Adrenal gland (tissue), 19 donors: ENCODE measurements at places on chromosomes 16 and 17. TPM values are rescaled to one million over a fixed set of nuclear protein-coding genes. Genes with fewer than 3 reads are reported as not detected.

MSLN gene
- 0.46 TPM for total RNA-seq

DNA sequence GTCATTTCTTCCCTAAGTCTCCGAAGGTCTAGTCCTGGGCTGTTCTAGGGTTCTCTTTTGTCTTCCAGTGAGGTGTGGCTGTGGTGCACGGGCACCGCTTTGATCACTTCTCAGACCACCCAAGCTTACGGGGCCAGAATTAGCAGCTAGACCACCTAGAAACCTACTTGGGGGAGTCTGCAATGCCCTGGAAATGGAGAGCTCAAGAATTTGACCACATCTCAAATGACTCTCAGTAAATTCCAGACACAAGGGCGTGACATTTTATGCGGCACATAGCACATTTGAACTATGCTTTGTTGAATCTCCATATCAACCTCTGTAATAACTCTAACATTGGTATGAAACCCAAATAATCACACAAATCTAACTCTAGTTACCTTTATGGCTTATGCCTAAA, 24.9 kb downstream of the TRIM16 start:
- H3K27ac ChIP-seq, result no peak overlapping the region
- H3K4me1 ChIP-seq, result peaks cover 11% of the 10 kb centered on the region
- DNase-seq, result no peak
- H3K36me3 ChIP-seq, result no peaks in the 10 kb centered on the region

- H3K4me1 ChIP-seq, result no peaks in the 10 kb centered on the region
- H3K27ac ChIP-seq, result no peak overlapping the region
- H3K27me3 ChIP-seq, result no peaks in the 10 kb centered on the region
- no peak for DNase-seq
- no peaks in the 10 kb centered on the region for H3K36me3 ChIP-seq
Measured at GRCh38 chr17:66767154-66767933, 67.6 kb upstream of the CACNG5 start.

DNA sequence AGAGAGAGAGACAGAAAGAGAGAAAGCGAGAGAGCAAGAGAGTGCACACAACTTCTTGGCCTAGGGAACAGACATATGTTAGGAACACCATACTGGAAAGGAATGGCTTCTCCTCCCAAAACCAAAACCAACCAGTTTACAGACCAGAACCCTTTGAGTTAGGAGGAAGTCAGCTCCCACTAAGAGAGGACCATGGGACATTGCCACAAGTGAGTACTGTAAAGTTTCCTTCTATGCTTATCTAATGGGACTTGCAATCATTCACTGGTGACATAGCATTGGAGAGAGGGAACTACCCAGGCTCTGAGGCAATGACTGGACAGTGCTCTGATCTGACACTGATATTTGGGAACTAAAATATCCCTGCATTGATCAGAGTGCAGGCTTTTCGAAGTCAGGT, 32.4 kb downstream of the TBC1D3B start:
- H3K4me1 ChIP-seq, result no peaks in the 10 kb centered on the region
- no peak for DNase-seq
- no peaks in the 10 kb centered on the region for H3K36me3 ChIP-seq
- no peak overlapping the region for H3K4me3 ChIP-seq
- H3K27ac ChIP-seq, result no peak overlapping the region

- no peak overlapping the region for H3K4me3 ChIP-seq
- H3K4me1 ChIP-seq, result peaks cover 7% of the 10 kb centered on the region
- no peak for DNase-seq
- no peaks in the 10 kb centered on the region for H3K36me3 ChIP-seq
Measured at GRCh38 chr17:32271844-32272243, 6.2 kb downstream of the RHBDL3 start.

PRR11 gene
- 5.7 TPM for total RNA-seq
